ENCODE measurements at places on chromosomes 5 and 9. TPM values are rescaled to one million over a fixed set of nuclear protein-coding genes. Genes with fewer than 3 reads are reported as not detected.

- no peak for DNase-seq
Observed at GRCh38 chr5:1667648-1668140, 131.9 kb downstream of the MRPL36 start.

DNA sequence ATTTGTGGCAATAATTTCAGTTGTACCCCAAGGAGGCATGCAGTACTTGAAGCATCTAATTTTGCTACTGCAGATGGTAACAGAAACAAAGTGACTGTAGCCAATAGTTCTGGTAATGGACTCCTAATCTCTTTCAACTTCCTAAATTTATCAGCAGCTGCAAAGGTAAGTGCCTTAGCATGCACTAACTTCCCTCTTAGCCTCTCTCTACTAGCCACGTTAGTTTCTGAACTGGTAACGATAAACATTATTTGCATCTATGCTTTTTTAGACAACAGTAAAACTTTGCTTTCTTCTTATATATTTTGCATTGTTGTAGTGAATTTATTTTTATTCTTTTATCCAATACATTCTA, 6.2 kb upstream of the CKS2 start:
- DNase-seq, result no peak

- DNase-seq, result no peak
Observed at GRCh38 chr5:163938595-163938994, 433.2 kb downstream of the MAT2B start.

DNA sequence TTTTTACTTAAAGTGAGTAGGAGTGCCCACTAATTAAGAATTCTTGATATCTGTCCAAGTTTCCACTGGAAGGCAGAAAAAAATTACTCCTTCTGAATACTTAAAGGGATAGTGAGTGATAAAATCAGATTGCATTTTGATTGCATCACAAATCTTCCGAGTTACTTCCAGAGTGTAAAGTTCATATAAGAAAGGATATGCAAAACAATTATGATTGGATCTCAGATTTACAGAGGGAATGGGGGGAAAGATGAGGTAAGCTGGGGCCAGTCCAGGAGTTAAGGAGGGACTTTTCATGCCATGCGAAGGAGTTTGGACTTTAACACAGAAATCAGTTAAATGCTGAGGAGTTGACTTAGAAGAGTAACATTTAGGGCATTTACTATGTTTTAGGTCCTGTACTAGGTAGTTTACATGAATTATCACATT, 9.3 kb upstream of the RNF145 start:
- no peak for DNase-seq

CCDC180 gene
- total RNA-seq, result 2.7 TPM

GNA14 gene
- 0.59 TPM for total RNA-seq

MCTP1 gene
- total RNA-seq, result 0.93 TPM
